Hepatic stellate cell (primary cell): ENCODE measurements at places on chromosomes 12 and 14.

DNA sequence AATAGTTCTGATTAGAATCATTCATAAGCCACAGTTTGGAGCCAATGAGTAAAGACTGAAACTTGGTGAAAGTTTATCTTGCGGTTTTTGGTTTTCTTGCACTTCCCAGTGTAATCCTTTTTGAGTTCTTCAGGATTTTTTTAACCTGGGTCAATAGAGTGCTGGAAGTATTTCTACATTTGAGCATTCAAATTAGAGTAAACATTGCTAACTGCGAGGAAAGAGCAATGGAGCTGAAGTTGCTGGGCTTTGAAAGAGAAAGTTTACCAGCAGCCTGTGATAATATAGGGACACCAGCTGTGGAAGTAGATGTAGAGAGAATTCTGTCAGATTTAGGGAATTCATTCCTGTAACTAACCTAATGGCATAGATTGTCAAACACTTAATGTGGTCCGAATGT is 30.3 kb downstream of the ANO6 start:
- DNase-seq, result no peak

DNA sequence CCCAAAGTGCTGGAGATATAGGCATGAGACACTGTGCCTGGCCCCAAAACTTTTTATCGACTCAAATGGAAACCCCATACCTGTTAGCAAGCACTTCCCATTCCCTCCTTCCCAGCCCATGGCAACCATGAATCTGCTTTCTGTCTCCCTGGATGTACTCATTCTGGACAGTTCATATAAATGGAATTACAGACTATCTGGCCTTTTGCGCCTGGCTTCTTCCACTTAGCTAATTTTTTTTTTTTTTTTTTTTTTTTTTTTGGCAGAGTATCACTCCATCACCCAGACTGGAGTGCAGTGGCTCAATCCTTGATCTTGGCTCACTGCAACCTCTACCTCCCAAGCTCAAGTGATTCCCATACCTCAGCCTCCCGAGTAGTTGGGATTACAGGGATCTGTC is 134.5 kb upstream of the MED13L start:
- DNase-seq, result no peak

GRCh38 chr12:103369929-103370328 is 125.8 kb downstream of the C12orf42 start:
- DNase-seq, result no peak

GRCh38 chr12:21704847-21705246 is 47.2 kb upstream of the LDHB start:
- no peak for DNase-seq

- DNase-seq, result no peak
Measured at GRCh38 chr12:112664569-112664968, 127.0 kb upstream of the RPH3A start.

- DNase-seq, result peak; percentile 23
Measured at GRCh38 chr12:5429741-5430557, 2.0 kb upstream of the NTF3 start.

- DNase-seq, result peak; percentile 39
Measured at GRCh38 chr12:88241862-88242570, 99.9 kb downstream of the TMTC3 start.

GRCh38 chr12:39235990-39236767 is 206.7 kb downstream of the KIF21A start:
- no peak for DNase-seq

DNA sequence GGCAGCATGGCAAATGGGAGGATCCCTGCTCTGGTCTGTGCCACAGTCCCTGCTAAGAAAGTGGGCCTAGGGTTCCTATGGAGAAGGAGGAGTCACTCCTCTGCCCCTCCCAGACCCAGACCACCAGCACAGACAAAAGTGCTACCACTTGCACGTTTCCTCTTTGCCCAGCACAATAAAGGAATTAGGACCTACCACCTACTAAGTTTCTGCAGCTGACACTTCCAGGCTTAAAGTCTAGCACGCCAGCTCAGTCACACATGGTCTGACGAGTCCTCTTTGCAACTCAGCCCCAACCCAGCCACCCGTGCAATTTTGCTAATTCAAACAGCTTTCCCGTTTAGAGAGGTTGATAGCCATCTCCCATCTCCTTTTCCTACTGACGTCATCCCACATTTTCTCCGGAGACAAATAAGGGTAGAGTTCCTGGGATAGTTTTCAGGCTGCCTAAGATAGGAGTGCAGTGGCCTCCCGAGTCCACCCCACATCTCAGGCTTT is 66.2 kb upstream of the PTGR2 start:
- peak; percentile 50 for DNase-seq

GRCh38 chr12:132078190-132078589 is 65.9 kb downstream of the DDX51 start:
- DNase-seq, result peak; percentile 35

- no peak for DNase-seq
Measured at GRCh38 chr12:3828888-3829287, 44.3 kb downstream of the PARP11 start.

DNA sequence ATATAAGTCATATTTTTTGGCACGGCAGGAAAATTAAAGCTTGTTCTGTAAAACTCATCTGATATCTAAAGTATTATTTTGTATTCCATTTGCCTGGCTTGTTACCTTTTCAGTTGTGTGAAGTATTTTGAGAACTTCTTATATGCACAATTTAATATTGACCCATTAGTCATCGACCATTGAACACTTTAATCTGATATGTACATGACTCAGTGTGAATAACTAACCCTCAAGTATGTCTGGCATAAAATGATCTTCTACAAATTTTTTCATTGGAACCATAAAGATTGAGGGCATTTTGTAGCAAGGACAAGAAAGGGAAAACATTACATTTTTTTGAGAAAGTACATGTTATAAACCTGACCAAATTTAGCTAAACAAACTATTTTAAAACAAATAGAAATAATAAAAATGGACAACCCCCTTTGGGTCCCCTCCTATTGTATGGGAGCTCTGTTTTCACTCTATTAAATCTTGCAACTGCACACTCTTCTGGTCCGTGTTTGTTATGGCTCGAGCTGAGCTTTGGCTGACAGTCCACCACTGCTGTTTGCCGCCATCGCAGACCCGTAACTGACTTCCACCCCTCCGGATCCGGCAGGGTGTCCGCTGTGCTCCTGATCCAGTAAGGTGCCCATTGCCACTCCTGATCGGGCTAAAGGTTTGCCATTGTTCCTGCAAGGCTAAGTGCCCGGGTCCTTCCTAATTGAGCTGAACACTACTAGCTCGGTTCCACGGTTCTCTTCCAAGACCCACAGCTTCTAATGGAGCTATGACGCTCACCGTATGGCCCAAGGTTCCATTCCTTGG is 118.8 kb downstream of the SLC6A15 start:
- DNase-seq, result no peak

DNA sequence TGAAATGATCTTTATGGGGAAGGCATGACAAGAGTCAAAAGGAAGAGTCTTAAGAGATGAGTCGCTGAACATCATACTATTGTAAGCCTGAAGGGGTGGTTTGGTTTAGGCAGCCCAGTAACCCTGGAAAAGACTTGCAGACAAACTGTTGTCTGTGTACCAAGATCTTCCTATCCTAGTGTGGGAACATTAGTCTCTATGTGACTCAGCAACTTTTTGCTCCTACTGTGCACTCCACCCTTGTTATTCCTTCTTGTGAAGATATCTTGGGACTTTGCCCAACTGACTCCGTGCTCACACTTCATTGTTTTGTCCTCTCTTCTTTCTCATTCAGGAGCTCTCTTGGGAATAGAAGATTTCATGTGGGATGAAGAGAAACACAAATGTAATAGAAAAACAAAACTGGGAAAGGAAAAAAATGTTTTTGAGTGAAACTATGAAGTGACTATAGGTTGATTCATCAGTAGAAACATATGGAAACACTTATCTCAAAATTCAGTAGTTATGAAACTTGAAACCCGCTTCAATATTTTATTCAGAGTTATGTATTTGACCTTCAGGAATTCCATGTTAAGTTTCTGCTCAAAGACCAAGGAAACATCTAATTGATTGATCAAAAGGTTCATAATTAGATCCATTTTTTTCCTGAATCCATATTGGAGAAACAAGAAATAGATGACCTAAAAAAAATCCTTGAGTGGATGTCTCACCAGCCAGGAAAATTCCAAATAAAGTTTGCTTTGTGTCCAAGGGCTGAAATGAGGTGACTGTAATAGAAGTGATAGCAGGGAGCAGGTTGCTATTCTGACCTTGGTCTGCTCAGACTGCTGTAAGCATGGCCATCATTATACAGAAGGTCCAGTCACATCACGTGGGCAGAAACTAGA is 67.2 kb downstream of the BTG1 start:
- peak; percentile 57 for DNase-seq

- DNase-seq, result peak; percentile 73
Measured at GRCh38 chr14:103716091-103716801, 636 bp downstream of the ZFYVE21 start.

DNA sequence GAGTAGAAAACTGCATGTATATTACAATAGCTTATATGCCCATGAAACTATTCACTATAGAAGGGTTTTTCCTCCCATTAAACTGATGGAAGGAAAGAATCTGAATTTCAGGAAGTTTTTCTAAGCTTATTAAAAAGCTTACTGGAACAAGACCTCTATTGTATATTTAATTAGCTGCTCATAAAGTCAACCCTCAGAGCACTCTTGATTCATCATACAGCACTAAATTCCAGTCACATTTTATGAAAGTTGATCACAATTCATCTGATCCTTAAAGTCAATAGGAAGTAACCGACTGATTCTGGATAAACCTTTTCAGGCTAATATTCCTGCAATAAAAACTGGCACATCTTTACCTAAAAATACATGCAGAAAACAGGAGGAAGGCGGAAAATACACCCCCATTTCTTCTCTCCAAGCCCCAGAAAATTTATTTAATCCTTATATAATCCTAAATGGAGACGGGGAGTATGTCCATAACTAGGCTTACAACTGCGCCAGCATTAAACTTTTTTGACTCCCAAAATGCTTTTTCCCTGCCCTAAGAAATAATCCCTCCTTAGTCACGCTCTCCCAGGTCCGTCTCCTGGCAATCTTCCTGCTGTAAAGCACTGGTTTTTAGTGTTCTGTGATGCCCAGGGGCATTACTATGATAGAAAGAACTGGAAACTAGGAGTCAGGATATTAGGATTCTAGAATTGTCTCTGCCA is 35.3 kb downstream of the DICER1 start:
- DNase-seq, result no peak

DNA sequence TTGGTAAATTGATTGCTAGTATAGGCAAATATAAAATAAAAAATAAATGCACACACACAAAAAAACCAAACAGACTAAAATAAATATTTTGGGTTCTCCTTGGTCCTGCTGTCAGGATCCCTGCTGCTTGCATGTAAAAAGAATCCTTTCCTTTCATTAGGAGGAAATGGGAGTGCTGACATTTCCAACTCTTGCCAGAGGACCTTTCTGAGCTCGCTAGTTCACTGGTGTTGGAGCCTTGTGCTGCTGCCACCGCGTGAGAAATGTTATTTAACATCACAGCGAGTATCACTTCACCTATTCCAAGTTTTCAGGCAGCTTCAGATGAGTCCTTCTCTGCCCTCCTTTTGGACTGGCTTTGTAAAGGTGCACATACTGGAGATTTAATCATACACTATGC is 358.9 kb downstream of the NPAS3 start:
- no peak for DNase-seq

DNA sequence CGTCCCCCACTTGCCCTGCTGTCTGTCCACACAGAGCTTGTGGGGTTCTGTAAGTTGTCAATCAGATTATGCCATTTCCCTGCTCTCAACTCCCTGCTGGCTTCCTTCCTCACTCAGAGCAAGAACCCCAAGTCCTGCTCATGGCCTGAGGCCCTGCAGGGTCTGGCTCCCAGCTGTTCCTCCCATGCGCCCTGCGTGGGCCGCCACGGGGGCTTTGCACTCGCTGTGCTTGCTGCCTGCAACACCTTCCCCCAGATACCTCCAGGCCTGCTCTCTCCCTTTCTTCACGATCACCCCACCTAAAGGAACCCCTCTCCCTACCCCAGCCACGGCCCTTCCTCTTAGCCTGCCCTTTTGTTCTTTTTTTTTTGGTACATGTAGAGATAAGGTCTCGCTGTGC is 234.6 kb downstream of the AACS start:
- DNase-seq, result no peak

DNA sequence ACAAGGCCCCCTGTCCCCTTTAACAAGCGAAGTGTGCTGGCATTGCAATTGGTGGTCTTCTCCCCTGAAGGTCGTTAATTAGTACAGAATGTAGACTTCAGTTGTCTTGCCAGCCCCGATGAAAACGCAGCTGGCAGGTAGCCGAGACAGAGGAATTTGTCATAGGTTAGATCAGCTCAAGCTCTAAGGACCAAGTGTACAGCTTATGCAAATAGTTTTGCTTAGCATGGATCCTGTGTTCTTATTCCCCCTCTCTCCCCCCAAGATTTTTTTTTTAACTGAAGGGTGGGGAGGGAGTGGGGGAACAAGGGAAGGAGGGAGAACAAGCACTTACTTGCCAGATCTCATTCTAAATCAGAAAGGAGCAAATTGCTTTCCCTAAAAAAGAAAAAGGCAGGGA is 58.6 kb upstream of the PARP11 start:
- DNase-seq, result no peak

DNA sequence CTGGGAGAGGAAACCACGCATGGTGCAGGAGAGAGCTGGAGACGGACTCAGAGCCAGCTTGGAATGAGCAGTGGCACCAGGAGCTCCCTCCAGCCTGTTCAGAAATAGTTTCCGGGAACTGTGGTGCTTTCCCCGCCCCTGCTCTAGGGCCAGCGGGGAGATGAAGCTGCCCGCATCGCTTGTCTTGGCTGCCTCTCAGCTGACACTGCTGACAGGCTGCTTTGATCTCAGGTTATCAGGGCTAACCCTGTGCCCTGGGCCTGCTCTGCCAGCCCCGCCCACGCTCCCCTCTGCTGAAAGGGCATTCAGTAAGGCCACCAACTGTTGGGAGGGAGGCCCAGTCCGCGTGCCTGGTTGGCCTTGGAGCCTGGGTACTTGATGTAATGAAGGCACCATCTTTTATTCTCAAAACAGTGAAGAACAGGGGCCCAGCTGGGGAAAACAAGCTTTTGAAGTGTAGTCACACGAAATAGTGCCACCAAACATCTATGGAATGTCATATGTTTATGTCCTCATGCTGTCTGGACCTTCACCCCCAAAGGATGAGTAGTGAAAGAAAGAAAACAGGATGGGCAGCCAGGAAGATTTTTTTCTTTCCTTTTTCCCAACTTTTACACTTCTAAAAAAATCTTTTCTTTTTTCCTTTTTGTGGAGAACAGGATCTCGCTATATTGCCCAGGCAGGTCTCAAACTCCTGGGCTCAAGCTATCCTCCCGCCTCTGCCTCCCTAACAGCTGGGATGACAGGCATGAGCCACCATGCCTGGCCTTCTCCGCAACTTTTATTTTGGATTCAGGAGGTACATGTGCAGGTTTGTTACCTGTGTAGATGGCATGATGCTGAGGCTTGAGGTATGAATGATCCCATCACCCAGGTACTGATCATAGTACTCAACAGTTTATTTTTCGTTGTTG is 115.9 kb upstream of the TBX3 start:
- peak; percentile 38 for DNase-seq

DNA sequence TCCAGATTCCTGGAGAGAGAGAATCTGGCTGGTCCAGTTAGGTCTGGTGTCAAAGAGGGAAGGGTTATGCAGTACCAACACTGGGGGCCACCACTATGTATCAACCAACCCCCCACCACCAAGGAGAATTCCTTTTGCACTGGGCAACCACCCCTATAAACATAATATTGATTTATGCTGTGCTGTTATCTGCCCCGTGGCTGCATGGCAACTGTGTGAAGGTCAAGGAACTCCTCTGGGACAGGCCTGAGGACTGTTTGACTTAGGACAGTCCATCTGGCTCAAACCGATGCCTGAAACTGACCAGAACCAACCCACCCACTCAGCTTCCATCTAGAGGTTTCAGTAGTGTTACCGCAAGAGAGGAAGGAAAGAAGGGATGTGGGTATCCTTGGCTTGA is 20.5 kb downstream of the PLEKHH1 start:
- no peak for DNase-seq
